ENCODE measurements at places on chromosomes 2 and 18.

GRCh38 chr18:11661430-11661829 lies 27.6 kb upstream of the GNAL start:
- no peak for DNase-seq

- no peak for DNase-seq
Measured at GRCh38 chr2:36441816-36442215, 86.2 kb downstream of the CRIM1 start.

DNA sequence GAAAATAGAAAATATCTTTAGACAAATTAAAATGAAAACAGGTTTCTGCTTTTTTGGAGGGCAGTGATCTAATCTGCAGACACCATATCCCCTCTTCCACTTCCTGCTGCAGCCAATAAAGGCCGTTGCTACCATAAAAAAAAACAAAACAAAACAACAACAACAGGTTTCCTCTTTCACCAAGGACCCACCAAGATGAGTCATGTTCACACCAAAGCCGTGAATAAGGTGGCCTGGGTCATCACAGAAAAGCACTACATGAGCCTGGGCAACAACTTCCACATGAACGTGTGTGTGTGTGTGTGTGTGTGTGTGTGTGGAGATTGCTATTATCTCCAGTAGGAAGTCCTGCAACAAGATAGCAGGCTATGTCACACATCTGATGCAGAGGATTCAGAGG lies 24.8 kb upstream of the TFCP2L1 start:
- no peak for DNase-seq

GRCh38 chr2:197028230-197028629 lies 101.7 kb upstream of the PGAP1 start:
- DNase-seq = peak; percentile 27

- DNase-seq = no peak
Measured at GRCh38 chr2:226123300-226123699, 676.3 kb downstream of the IRS1 start.

GRCh38 chr2:74096052-74096451 lies 51.7 kb downstream of the BOLA3 start:
- DNase-seq = no peak

GRCh38 chr2:182980115-182980514 lies 58.1 kb downstream of the NCKAP1 start:
- DNase-seq = no peak

- peak; percentile 32 for DNase-seq
Measured at GRCh38 chr2:164903951-164904350, 51.4 kb downstream of the SLC38A11 start.

DNA sequence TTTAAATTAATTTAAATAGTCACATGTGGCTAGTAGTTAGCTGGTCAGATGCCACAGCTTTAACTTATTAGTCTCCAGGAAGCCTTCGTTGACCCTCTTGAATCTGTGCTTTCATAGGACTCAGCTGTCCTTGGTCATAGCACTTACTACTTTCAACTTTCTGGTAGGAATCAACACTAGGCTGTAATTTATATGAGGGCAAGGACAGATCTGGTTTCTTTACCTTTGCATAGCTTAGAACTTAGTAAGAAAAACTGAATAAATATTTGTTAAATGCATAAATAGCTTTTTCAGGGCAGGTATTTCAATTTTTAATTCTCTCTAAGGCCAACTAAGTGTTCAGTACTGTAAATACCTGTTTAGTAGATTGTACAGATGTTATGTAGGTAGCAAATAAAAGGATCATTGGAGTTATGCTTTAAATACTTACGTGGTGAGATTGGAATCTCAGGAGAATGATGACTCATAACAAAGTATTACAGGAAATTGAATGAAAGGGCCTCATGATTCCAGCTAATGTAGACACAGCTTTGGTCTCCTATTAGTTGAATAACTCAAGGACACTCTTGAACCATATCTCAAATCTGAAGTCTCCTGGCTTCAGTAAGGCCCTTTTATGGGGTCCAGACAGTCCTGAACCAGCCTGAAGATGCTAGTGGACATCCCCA lies 2.6 kb downstream of the CLIP4 start:
- no peak for DNase-seq

- DNase-seq = no peak
Measured at GRCh38 chr2:162688403-162688802, 150.2 kb downstream of the KCNH7 start.

GRCh38 chr2:86017901-86018896 lies 87.5 kb downstream of the POLR1A start:
- DNase-seq = peak; percentile 71

DNA sequence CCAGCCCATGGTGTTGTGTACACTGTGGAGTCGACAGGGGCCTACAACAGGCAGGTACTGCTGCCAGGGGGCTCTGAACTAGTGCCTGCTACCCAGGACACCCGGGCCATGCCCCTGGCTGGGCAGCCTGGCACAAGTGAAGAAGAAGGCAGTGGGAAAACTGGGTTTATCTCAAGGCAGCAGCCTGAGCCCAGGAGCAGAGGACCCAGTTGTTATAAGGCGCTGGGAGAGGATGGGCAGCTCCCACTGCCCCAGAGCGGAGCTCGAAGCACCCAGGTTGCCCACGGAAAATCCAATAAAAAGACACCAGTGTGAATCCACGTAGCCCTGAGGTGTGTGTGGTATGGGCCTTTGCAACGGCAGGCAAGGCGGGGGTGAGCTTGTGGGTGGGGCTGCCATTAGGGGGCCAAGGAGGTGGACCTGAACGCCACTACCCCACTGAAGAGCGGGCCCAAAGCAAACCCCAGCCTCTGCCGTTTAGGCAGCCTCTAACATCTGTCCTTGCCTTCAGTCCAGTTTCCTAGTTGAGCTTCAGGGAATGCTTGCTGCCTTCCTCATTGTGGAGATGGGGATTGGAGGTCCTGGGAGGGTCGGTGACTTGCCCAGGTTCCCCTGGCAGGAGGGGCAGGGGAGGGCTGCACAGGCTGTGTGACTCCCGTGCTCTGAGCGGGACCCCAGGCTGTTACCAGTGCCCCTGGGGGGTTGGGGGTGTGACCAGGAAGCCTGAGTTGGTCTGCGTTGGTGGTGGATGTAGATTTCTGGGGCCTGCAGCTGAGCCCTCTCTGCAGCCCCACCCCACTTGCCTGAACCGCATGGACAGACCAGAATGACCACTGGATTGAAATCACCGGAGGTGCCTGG lies 16.0 kb downstream of the ARID5A start:
- DNase-seq = no peak

GRCh38 chr2:33342705-33343104 lies 133.7 kb upstream of the RASGRP3 start:
- no peak for DNase-seq

DNA sequence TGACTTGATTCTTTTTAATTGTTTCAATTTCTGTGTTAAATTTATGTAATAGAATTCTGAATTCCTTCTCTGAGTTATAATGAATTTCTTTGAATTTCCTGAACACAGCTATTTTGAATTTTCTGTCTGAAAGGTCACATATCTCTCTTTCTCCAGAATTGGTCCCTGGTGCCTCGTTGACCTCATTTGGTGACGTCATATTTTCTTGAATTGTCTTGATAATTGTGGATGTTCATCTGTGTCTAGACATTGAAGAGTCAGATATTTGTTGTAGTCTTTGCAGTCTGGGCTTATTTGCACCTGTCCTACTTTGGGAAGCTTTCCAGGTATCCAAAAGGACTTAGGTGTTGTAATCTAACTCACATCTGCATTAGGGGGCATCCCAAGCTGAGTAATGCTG lies 111.4 kb upstream of the LRRTM4 start:
- DNase-seq = no peak

Data from Calu3 (cell line).